ENCODE measurements at places on chromosomes 1 and 21.

GRCh38 chr1:52502789-52503188 lies 50.1 kb downstream of the TUT4 start:
- no peak for DNase-seq

- DNase-seq = peak; percentile 87
Measured at GRCh38 chr1:183915625-183916510, 110.9 kb downstream of the RGL1 start.

- DNase-seq = no peak
Measured at GRCh38 chr1:207217778-207218511, 103.5 kb upstream of the CD55 start.

DNA sequence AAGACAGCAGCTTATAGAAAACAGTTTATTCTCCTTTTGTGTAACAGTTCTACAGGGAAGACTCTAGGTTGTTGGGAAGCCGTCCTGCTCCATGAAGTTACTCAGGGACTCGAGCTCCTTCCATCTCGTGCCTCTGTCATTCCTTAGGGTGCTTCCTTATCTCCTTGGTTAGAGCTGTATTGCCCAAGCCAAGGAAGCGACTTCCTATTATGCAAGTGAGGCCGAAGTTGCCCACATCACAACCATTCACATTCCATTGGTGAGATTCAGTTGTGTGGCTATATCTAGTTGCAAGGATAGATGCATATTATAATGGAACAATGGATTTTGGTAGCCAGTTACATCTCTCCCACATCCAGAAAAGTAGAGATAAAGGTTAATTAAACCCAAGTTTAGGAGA lies 9.0 kb downstream of the GSTM5 start:
- DNase-seq = no peak

DNA sequence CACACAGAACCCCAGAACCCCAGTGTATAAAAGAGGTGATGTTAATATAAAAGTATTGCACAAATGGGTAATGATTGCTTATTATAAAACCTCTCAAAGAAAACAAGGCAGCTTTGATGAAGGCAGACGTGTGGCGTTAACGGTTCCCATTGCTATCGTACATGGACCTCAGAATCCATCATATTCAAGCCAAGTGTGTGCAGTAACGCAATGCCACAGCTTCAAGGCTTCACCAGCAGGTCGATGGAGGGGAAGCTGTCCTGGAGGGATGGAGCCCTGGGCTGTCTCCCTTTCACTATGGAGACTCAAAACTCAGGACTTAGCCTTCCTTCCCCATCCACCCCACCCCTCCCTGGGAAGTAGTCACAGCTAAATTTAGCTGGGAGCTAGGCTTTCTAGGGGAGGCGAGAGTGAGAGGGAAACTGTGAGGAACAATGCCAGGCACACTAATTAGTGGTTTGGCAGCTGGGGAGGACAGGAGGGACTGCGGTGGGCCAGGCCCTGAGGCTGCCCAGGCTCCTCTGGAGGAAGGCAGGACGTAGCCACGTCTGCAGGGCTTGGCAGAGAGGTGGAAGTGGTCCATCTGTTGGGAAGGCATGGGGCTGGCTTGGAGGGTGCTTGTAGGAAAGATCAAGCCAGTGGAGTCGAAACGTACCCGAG lies 121.2 kb downstream of the HMGB4 start:
- no peak for DNase-seq

- DNase-seq = no peak
Measured at GRCh38 chr1:156073740-156074139, 8.5 kb downstream of the MEX3A start.

GRCh38 chr1:2135441-2135841 lies 59.1 kb downstream of the FAAP20 start:
- no peak for DNase-seq

DNA sequence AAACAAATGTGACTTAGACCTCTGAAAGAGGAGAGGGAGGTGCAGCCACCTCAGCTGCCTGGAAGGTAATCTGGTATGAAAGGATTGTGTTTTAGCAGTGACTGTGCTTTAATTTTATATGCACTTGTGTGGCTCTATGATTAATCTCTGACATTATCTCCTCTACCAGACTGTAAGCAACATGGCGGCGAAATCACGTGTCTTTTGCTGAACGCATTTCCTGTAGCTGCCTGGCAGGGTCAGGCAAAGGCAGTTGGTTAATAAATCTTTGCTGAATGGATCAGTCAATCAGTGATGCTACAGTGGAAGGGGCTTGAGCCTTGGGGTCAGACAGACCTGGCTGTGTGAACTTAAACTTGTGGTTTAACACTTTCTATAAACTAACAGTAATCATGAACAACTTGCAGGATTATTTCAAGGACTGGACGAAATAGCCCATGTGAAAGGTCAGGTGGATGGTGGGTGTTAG lies 96.9 kb downstream of the ADSS2 start:
- DNase-seq = no peak

DNA sequence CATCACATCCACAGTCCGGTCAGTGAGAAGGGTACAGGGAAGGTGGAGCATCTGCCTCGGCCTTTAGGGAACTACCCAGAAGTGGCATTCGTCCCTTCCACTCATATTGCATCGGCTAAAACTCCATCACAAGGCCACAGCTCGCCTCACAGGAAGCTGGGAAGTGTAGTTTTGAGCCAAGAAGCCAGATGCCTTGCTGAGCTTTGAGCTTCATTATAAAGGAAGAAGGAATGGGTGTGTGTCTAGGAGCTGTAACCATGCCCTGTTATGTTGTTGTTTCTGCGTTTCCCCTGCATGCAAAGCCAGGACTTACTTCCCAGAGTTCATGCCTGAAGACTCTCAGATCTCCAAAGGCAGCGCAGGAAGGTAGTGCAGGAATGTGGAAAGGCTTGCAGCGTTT lies 61.1 kb downstream of the OPTC start:
- DNase-seq = no peak
